Activated naive CD4-positive, alpha-beta T cell (primary cell): ENCODE measurements at places on chromosomes 5 and 9.

- no peak for DNase-seq
Measured at GRCh38 chr5:11507156-11507910, 396.9 kb downstream of the CTNND2 start.

DNA sequence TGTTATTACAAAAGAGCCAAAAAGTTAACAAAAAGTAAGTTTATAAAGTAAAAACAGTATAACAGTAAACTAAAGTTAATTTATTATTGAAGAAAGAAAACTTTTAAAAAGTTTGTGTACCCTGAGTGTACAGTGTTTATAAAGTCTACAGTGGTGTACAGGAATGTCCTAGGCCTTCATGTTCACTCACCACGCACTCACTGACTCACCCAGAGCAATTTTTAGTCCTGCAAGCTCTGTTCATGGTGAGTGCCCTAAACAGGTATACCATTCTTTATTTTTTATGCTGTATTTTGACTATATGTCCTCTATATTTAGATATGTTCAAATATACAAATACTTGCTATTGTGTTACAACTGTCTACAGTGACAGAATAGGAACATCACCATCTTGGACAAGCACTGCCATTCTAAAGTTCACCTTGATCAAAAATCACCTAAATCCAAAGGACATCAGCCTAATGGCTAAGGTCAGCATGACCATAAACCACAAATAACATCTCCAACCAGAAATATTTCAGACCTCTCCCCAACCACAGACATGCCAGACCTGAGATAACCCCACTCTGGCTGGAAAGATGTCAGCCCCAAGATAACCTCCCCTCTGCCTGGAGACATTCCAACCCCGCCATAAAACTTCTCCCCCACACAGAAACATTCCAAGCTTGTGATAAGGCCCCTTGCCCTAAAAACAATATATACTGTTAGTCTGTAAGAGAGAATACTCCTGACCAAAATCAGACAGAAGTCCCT, 56.1 kb downstream of the AGXT2 start:
- no peak for DNase-seq

DNA sequence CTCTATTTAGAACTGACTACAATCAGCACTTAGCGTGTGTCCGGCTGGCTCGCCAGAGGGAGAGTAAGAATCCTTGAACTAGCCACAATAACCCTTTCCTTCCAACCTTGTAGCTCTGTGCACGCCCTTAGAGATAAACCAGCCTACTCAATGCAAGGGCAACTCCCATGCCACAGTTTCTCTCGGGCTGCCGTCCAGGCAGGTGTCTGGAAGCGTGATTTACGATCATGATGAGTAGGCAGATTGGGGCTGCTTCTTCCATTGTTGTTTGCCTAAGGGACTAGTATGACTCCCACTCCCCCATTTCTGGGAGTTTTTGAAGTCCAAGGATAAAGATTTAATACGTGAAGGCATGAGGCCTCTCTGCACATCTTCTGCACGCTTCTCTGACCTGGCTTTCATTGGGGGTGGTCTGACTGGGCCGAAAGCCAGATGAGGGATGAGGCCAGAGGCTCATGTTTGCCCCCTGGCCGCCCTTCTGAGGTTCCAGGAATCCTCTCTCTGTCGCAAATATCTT, 134.0 kb upstream of the MYO10 start:
- DNase-seq, result no peak

DNA sequence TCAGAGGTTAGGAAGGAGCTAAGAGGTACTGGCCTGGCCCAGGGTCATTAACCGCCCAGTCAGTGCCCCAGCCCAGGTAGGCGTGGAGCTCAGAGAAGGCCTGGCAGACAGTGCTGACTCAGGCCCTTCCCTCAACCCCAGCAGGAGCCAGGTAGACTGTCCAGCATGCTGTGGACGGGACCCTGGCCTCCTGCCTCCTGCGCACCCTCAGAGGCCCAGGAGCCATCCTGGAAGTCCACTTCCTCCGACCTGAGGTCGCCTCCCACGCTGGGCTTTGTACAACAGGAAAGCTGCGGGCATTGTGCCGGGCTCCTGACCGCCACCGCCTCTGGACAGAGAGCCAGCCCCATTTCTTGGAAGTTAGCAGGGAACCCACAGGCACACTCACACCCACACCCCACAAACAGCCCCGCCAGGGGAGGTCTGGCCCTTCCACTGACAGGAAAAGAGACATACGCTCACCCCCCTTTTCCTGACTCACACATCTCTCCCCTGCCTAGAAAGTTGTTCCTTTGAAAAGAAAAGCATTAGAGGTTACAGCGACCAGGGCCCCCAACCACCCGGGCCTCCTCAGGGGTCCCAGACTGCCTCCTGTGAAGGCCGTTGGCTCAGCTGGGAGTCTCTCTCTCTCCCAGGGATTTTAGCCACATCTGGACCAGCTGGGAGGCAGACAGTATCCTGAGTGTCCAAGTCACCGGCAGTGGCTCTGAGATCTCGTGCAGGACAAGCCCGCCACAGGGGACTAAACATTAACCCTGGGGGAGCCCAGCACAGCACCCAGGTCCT, 7.7 kb downstream of the RALGDS start:
- DNase-seq, result no peak

- no peak for DNase-seq
Measured at GRCh38 chr9:90631964-90632363, 10.7 kb downstream of the DIRAS2 start.

DNA sequence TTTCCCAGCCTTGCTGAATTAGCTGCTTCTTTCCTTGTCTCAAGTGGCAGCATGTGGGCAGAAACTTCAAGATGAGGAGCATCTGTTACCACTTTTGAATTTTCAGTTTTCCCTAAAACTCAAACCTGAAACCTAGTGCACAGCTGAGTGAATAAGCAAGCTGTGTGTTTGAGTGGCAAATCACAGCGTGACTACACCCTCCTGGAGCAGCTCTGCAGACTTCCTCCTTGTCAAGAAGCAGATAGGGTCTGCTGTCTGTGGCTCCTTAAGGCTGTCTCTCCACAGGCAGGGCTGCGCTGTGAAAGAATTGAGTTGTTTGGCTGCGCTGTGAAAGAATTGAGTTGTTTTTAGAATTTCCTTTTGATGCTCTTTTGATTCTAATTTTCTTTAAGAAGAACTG, 179.7 kb upstream of the HAPLN1 start:
- no peak for DNase-seq

GRCh38 chr5:54671111-54671531, 153.6 kb downstream of the SNX18 start:
- no peak for DNase-seq

- DNase-seq, result no peak
Measured at GRCh38 chr9:75604661-75605060, 285.8 kb upstream of the PCSK5 start.

DNA sequence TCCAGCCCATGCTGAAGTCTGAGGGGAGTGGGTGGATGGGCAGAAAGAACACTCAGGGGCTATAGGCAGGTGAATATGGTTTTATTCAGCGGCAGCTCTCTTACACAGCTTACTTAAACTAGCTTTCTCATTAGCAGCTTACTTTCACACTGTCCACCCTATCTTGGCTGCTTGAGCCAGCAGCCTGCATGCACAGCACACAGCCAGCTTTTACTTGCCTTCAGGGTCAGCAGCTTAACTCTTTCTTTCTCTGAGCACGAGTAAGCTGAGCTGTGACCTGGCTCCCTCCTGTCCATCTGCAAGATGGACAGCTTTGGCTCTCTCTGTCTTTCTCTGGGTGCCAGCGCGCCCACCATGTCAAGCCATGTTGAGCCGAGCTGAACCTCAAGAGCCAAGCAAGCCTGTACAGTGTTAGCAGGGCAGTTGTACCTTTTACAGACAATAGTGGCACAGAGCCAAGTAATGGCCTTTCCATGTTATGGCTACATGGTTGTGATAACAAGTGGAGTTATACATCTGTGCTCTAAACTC, 1054.9 kb downstream of the PTPRD start:
- no peak for DNase-seq

DNA sequence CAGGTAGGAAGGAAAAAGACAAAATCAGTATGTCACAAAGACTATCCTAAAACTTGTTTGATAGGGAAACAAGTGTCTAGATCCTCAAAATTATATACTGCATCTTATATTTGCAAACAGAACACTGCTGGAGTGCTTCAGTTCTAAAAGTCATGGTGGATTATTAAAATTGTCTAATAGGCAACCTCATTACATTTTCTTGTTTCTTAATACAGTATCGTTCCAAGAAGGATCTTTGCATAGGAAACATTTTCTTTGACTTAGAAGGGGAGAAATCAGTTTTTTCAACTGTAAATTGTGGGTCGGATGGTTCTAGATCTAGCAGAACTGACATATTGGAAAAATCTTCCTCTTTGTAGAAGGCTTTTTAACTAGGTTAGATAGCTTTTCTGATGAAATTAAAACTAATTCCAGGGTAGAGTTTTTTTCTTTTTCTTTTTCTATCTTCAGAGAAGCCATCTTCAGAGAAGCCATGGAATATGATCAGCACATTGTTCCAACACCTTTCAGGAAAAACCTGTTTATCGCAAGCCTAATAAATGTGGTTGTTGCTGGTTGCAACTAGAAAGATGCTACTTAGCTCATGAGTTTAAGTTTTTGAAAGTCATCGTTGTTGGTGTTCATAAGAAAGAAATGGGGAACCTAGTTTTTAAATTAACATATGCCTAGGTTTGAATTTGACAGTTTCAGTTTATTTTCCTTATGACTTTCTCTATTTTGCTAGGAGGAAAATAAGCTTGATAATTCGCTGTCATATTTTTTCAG, 7.4 kb downstream of the CPEB4 start:
- DNase-seq, result no peak

DNA sequence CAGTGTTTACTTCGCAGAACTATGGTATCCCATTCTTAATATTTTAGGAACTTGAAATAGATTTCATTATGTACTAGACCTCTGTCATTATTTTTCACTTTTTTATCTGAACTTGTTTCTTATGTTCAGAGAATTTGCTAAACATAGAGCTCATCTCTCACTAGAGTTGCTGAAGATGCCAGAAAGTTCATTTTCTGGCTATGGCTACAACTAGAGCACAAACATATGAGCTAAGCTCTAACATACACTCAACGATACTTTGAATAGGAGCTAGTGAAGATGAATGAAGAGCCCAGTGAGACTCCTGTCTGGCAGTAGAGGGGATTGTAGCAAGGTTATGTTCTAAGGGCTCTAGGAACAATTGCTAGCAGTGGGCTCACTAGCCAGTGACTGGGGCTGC, 582.2 kb downstream of the KIF4B start:
- no peak for DNase-seq

DNA sequence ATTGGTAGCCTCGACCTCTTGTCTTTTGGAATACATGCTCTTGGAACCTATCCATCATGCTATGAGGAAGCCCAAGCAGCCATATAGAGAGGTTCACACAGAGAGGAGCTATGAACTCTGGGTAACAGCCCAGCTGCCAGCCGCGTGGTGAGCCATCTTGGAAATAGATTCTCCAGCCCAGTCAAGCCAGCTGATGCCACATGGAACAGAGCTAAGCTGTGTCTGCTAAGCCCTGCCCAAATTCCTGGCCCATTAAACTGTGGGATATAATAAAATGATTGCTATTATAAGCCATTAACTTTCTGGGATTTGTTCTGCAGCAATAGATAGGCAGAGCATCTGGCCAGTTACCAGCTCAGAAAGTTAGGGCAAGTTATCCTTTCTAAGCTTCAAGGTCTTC, 4.9 kb upstream of the PRUNE2 start:
- no peak for DNase-seq

GRCh38 chr5:93610581-93611272, 27.7 kb downstream of the NR2F1 start:
- no peak for DNase-seq

GRCh38 chr5:84635235-84636055, 250.8 kb upstream of the EDIL3 start:
- DNase-seq, result no peak

- no peak for DNase-seq
Measured at GRCh38 chr5:16740811-16741392, 124.1 kb upstream of the RETREG1 start.

GRCh38 chr5:59354274-59354673, 539.3 kb downstream of the PDE4D start:
- DNase-seq, result no peak

- DNase-seq, result no peak
Measured at GRCh38 chr5:73939557-73939956, 313.6 kb downstream of the ARHGEF28 start.

- no peak for DNase-seq
Measured at GRCh38 chr5:53643445-53643844, 83.0 kb downstream of the NDUFS4 start.

- no peak for DNase-seq
Measured at GRCh38 chr5:90932052-90932699, 373.6 kb downstream of the ADGRV1 start.

DNA sequence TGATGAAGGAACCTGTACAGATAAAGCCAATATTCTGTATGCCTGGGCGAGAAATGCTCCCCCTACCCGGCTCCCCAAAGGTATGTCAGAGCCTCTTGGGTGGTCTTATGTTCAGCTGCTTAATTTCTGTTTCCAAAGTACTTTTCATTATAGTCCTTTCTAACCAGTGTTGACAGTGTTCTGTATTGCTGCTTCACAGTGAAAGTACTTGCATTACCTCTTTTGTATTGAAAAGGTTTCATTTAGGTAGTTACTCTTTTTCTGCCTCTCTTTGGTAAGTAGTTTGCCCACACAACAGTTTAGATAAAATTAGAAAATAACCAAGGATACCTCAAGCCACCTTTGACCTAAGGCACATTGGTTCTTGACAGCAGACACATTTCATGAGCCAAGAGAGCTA, 169.9 kb downstream of the PAM start:
- no peak for DNase-seq

- DNase-seq, result no peak
Measured at GRCh38 chr5:138360941-138361452, 8.5 kb downstream of the KDM3B start.

DNA sequence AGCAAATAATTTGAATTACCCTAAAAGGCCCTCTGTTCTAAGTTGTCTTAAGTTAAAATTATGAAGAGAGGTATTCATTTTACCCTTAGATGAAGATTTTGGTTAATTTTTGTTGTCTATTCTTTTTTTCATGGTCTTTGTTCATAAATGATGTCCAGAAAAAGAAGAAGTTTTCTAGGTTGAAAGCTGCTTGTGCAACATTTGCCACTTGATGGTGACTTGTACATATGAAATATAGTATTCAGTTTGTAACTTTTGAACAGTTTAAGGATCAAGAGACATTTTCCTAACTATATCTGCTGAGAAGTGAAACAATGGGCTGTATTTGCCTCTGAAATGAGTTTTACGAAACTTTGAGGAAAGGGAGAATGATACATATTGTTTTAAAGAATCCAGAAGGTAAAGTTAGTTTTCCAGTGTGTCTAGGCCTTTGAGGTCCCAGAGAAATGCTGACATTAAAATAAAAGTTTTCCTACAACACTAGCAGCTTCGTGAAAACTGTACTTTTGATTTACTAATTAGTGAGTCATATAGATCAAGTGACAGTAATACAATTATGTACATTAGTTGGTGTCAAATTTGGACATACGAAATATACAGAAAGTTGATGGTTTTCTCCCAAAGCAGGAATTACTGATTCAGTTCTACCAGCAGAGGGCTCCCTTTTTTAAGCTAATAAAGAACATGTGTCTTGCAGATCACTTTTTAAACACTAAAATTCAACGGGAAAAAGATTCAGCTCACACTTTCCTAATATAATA, 70.5 kb downstream of the PIK3R1 start:
- no peak for DNase-seq
